ENCODE measurements at places on chromosomes 13 and 19.

DNA sequence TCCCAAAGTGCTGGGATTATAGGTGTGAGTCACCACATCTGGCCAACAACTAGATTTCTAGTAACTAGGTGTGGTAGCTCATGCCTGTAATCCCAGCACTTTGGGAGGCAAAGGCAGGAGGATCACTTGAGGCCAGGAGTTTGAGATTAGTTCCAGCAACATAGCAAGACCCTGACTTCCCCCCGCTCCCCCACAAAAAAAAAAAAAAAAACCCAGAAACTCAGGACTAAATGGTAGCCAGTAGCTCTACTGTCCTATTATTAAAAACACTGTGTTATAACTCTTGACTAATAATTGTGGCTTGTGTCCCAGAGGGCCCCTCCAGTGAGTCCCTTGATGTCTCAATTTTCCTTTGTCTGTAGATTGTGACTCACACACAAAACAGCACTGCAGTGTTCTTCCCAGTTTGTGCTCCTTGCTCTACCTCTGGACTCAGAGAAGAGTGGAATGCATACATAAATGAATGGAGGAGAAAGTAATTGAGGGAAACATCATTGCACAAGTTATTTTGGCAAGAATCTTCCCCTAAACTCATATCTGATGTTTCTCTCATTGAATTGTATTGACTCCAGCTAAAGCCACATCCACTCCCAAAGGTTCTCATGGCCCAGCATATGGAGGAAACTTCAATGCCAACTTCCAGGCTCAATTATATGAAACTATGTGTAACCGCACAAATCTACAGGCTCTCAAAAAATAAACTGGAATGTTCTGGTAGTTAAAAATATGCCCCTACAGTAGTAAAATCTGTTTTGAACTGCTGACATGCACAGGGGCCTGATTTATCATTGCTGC is 8.8 kb downstream of the TPT1 start:
- no peak for DNase-seq

DNA sequence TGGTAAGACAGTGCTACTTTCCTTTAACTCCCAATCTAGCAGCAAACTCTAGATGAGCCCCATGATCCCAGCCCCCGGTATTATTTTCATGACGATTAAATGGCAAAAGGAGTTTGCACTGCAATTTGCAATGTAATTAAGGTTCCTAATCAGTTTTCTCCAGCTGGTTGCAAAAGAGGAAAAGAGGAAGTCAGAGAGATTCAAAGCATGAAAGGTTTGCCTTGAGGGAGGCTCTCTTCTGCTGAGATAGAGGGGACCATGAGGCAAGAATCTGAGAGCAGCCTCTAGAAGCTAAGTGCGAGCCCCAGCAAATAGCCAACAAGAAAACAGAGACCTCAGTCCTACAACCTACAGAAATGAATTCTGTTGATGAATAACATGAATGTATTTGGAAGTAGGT is 527.1 kb downstream of the UQCRFS1 start:
- no peak for DNase-seq

- DNase-seq: no peak
Measured at GRCh38 chr13:35698911-35699576, 222.6 kb upstream of the MAB21L1 start.

GRCh38 chr13:30774214-30774730 is 38.9 kb downstream of the ALOX5AP start:
- no peak for DNase-seq

- DNase-seq: no peak
Measured at GRCh38 chr19:1767464-1767933, 14.2 kb downstream of the ONECUT3 start.

- peak; percentile 26 for DNase-seq
Measured at GRCh38 chr13:101970341-101970740, 431.5 kb downstream of the FGF14 start.

DNA sequence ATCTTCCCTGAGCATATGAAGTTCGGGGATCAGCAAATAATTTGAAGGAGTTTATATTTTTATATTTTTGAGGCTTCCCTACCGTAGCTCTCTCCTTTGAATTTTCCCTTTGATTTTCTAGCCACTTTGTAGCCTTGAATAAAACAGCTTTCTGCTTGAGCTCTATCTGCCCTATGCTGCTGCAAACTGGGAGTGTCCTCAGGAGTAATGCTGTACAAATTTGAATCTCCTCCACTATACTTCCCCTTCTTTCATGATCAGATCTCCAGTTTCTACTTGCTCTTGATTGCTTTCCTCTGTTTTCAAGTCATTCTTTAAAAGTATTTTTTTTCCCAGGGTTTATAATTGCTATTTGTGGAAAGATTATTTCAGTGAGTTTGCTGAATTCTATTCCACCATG is 14.6 kb downstream of the PDS5B start:
- DNase-seq: no peak

DNA sequence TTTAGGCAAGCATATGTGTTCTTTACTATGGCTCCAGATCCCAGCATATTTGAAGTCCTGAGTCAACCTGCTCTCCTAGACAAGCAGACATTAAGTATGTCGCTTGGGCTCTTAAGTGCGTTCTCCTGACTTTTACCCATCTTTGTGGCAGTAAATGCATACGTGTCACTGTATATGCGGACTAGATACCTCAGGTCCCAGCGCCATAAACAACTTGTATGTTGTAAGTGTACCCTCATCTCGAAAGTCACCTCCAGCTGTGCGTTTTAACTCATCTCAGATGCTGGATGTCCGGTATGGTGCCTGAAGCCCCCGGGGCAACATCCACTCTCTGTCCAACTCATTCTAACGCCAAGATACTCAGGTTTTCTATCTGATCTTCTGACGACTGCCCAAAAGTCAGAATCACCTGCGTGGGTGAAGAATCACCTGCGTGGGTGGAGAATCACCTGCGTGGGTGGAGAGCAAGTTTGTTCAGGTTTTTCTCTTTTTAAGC is 1.7 kb downstream of the PTOV1 start:
- no peak for DNase-seq

- DNase-seq: no peak
Measured at GRCh38 chr19:18478545-18479311, 40.8 kb upstream of the ISYNA1 start.
